ENCODE measurements at places on chromosomes 6 and 20.

- DNase-seq: no peak
Measured at GRCh38 chr6:147712841-147713240, 204.4 kb downstream of the SAMD5 start.

- no peak for DNase-seq
Measured at GRCh38 chr6:42354702-42355101, 97.0 kb downstream of the TRERF1 start.

GRCh38 chr20:19816386-19816785 lies 58.3 kb downstream of the RIN2 start:
- peak; percentile 86 for DNase-seq

GRCh38 chr20:40641202-40641601 lies 47.8 kb downstream of the MAFB start:
- DNase-seq: no peak

DNA sequence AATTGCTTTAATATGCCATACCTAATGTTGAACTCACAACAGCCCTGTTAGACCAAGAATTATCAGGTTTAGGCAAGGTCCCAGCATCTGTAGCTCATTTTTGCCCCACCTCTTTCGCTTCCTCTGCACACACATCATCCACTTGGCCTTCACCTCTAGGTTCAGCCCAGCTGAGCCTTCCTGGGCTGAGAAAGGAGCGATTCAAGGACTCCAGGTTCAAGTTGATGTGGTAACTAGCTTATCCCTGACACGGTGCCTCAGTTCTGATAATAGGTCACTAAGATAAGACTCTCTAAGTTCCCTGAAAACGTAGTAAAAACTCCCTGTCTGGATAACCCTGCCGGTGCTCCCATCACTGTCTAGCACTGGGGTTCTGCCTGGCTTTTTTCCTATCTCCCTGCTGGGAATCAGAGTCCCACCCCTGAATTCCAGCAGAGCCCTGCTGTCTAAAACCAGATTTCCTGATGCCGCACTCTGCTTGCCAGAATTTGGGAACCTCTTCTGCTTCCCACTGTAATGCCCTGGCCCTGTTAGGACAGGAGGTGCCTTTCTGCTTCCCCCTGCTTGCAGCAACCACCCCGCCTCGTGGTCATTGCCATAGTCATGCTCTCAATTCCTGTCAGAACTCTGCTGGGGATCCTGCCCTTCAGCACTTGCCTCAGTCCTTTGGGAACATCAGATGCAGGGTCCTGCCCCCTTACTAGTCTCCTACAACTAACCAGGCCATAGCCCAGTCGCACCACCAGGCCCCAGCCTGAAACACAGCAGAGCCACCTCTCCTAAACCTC lies 47.6 kb downstream of the ALDH8A1 start:
- no peak for DNase-seq

- no peak for DNase-seq
Measured at GRCh38 chr6:144769142-144769541, 484.0 kb downstream of the UTRN start.

- DNase-seq: peak; percentile 80
Measured at GRCh38 chr20:25865715-25866656, 169.3 kb upstream of the ZNF337 start.

DNA sequence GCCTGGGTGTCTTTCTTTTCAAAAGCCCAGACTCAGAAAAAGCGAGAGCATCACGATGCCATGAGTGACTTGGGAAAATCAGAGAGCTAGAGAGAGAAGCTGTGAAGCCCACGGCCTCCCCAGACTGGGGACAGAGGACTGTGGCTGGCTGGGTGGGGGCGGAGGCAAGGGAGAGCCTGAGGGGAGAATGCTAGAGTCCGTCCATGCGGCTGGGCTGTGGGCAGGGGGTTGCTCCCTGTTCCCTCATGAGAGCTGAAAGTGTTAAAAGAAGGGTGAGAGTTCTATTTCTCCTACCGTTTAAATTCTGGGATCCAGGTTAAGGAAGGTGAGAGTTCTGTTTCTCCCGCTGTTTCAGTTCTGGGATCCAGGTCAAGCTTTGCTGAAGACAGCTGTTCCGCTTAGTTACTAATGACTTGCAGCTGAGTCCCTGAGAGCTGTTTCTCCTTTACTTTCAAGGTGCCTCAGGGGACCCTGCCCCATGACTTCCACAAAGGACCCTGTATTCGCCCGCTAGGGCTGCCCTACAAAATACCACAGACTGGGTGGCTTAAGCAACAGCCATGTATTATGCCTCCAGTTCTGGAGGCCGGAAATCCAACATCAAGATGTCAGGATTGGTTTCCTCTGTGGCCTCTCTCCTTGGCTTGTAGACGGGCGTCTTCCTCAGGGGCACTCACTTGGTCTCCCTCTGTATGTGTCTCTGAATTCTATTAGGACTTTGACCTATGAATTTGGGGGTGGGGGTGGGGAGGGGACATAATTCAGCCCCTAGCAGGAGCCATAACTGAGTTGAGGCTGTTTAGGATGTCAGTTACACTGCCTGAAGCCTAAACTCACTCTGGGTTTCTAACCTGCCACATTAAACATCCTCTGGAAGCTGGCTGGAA lies 127.0 kb downstream of the PXDC1 start:
- DNase-seq: peak; percentile 25

GRCh38 chr20:35199740-35200139 lies 26.8 kb upstream of the MMP24 start:
- peak; percentile 75 for DNase-seq

- DNase-seq: peak; percentile 33
Measured at GRCh38 chr6:37019065-37019450, 13.6 kb downstream of the FGD2 start.

- DNase-seq: peak; percentile 20
Measured at GRCh38 chr20:35568645-35569044, 26.8 kb downstream of the ERGIC3 start.

- peak; percentile 51 for DNase-seq
Measured at GRCh38 chr6:87029711-87030314, 65.1 kb downstream of the CGA start.

- no peak for DNase-seq
Measured at GRCh38 chr6:136521427-136521826, 28.8 kb downstream of the MAP7 start.

GRCh38 chr20:47487175-47487917 lies 14.3 kb upstream of the NCOA3 start:
- peak; percentile 60 for DNase-seq

- DNase-seq: no peak
Measured at GRCh38 chr6:41922154-41922553, 855 bp downstream of the BYSL start.

GRCh38 chr6:22942403-22942802 lies 373.0 kb downstream of the HDGFL1 start:
- no peak for DNase-seq

DNA sequence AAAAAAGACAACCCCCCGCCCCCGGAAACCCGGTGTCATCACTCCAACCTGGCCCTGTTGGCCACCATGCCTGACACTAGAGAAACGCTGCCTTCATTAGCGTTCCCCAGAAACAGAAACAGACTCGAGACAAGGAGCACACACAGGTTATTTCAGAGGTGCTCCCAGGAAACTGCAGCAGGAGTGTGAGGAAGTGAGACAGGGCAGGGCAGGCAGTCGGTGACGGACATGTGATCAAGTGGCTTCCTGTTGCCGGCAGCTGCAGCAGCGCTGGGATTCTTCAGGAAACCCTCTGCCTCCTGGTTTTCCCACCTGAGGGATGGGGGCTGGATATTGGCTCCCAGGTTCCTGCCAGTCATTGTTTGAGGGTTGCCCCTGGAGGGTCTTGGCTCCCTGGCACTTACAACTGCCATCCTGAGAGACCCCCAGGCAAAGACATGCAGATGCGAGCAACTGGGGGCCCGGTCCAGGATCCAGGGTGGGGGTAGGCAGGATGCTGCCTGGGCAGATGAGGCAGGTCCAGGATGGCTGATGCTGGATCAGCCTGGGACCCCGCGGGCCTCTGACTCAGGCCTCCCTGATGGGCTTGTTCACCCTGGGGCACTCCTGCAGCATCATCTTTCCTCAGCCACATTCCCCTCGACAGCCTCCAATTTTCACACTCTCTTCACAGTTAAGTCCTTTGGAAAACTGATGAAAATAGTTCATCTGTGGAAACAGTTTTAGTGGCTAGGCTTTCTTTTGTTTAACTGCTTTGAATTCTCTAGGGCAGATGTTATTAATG lies 150.7 kb upstream of the SYNDIG1 start:
- DNase-seq: peak; percentile 81

- DNase-seq: no peak
Measured at GRCh38 chr20:36177716-36178115, 23.2 kb downstream of the EPB41L1 start.

DNA sequence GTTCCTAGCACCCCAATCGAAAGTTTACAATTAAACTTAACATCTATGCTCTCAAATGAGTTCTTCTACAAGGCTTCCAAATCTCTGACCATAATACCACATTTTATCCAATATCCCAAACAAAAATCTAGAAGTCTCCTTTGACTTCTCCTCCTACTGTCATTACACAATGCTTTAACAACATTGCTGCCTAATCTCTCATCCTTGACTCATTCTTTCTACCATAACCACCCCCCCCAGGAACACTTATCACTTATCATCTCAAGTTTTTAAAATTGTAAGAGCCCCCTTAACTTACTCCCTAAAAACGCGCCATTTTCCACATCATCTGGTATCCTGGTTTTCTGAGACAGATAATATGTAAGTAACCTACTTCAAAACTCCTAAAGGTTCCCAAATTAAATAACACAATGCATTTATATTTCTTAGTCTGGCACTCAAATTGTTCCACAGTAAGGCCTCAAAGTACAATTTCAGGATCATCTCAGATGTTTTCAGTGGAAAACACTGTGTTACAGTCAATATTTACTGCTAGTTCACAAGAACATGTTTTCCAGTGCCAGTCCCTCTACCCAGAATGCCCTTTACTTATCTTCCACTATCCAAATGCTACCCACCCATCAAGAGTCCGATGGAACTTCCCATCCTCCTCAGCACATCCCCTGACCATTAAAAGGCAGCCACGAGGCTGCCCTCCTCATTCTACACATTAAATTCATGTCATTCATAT lies 308.2 kb upstream of the THEMIS start:
- peak; percentile 67 for DNase-seq

DNA sequence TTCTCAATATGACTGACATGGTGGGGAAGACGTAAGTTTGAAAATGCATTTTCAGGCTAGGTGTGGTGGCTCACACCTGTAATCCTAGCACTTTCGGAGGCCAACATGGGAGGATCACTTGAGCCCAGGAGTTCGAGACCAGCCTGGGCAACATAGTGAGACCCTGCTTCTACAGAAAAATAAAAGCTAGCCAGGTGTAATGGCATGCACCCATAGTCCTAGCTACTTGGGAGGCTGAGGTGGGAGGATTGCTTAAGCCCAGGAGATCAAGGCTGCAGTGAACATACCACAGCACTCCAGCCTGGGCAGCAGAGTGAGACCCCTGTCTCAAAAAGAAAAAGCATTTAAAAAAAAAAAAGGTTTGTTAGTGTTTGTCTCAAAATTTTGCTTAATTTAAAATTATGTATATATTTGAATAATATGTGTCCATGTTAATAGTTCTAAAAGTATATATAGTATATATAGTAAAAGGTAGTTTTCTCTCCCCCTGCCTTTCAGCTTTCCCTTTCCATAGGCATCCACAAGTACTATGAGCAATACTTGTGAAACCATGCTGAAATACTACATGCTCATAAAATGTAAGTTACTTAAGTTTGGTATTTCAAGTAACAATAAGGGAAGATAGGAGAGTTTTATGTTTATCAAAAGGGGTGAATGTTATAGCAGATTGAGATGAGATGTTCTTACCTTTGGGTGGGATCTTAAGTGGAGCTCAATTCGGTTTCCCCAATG lies 15.1 kb downstream of the PTPRA start:
- no peak for DNase-seq

DNA sequence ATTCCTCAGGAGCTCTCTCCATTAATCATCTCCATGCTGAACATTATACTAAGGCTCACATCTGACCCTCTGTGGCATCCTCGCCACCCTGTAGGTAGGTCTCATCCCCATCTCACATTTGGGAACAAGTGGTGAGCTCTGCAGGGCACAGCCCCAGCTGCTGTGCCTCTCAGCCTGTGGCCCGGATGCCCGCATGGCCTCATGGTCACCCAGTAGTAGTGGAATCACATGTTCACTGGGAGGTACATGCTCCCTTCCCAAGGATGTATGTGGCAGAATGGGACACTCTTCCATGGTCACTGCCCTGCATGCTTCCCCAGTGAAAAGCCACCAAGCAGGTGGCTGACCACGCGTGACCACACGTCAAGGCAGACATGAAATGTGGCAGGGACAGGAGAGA lies 26.3 kb upstream of the APMAP start:
- no peak for DNase-seq

- no peak for DNase-seq
Measured at GRCh38 chr20:50798650-50799049, 3.8 kb downstream of the BCAS4 start.

DNA sequence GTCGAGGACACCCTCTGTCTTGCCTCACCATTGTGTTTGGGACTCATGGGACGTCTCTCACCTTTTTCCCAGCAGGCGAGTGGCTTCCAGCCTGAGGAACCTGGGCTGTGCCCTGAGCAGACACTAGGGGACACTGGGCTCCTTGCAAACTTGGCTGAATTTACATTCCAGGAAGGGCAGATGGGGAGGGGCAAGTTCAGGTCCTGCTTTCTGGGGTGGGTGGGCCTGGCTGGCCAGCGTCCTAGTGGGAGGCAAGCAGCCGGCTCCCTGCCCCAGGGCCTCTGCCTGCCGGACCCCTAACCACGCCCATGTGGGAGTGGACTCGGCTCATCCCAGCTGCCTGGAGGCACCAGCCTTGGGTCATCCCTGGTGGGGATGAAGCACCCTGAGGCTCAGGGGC lies 48.2 kb upstream of the MLN start:
- no peak for DNase-seq

DNA sequence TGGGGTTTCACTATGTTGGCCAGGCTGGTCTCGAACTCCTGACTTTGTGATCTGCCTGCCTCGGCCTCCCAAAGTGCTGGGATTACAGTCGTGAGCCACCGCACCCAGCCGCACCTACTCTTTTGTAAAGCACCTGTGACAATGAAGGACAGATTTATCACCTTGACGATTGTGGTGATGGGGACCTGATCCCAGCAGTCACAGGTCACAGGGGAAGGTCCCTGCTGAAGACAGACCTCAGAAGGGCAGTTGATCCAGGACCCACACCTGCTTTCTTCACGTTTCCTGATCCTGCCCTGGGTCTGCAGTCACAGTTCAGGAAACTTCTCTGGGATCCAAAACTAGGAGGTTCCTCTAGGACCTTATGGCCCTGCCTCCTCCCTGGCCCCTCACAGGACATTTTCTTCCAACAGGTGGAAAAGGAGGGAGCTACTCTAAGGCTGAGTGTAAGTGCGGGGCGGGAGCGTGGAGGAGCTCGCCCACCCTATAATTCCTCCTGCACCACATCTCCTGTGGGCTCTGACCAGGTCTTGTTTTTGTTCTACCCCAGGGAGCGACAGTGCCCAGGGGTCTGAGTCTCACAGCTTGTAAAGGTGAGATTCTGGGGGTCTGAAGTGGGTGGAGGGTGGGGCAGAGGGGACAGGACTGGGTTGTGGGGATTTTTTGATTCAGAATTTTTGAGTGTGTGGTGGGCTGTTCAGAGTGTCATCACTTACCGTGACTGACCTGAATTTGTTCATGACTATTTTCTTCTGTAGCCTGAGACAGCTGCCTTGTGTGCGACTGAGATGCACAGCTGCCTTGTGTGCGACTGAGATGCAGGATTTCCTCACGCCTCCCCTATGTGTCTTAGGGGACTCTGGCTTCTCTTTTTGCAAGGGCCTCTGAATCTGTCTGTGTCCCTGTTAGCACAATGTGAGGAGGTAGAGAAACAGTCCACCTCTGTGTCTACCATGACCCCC lies 3.0 kb downstream of the HLA-E start:
- DNase-seq: no peak

- DNase-seq: no peak
Measured at GRCh38 chr6:1622220-1622850, 12.6 kb downstream of the FOXC1 start.
